ENCODE measurements at places on chromosomes 2 and 18. TPM values are rescaled to one million over a fixed set of nuclear protein-coding genes. Genes with fewer than 3 reads are reported as not detected.

FAM228B gene
- total RNA-seq: 6.2 TPM

TMX3 gene
- 25.9 TPM for total RNA-seq

SCN3A gene
- 0.80 TPM for total RNA-seq

LDLRAD4 gene
- total RNA-seq: 17.0 TPM

- no peak for DNase-seq
Observed at GRCh38 chr2:165634855-165635254, 159.2 kb downstream of the GALNT3 start.

GRCh38 chr2:147789720-147790119, 55.1 kb upstream of the ACVR2A start:
- no peak for DNase-seq

GRCh38 chr18:32303400-32303799, 113.6 kb downstream of the MEP1B start:
- no peak for DNase-seq

DNA sequence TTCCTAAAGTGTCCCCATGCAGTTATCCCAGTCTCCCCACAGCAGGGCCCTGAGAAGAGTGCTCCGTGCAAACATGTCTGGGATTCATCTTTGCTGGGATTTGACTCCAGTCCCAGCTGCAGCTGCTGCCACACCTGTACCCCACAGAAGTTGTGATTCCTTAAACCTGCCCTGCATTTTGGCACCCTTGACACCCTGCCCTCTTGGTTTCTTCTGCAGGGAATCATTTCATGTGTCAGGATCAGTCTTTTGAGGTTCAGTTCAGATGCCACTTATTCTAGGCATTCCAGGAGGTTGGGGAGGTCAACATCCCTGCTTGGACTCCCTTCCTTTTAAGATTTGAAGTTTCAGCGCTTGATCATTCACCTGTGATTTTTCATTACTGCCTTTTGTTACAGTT, 108.3 kb downstream of the SPTBN1 start:
- DNase-seq: no peak

- no peak for DNase-seq
Observed at GRCh38 chr2:86624267-86624547, 542 bp upstream of the RNF103 start.

DNA sequence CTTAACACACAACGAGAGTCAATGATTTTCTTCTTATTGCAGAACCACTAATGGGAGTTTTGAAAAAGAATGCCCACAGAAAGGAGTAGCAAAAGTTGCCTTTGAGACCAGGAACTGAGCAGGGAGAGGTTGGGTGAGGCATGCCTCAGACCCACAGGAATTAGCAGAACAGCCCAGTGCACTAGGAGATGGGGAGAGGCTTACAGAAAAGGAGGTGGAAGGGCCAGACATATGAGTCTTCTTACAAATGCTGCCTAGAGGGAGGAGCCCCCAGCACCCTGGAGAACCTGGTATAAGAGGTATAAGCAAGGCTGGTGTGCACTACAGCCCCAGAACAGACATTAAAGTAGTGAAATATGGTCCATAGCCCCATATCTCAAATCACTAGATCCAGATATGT, 162.0 kb downstream of the DTNA start:
- DNase-seq: no peak

DNA sequence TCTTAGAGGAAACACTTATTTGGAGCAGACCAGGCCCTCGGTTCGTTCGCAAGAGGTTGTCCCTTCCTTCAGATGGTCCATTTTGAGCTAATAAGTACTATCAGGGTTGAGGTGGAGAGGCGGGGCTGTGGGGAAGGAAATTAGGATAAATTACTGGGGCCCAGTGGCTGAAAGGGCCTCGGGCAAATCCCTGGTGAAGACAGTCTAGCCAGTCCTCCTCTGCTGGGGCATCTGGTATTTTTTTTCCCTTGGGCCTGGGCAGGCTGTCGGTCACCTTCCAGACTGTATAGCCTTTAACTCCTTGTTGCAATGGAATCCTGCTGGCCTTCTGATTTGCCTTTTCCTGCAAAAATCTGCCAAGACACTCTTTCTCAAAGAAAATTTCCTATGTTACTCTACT, 1.7 kb upstream of the MYO3B start:
- no peak for DNase-seq

DNA sequence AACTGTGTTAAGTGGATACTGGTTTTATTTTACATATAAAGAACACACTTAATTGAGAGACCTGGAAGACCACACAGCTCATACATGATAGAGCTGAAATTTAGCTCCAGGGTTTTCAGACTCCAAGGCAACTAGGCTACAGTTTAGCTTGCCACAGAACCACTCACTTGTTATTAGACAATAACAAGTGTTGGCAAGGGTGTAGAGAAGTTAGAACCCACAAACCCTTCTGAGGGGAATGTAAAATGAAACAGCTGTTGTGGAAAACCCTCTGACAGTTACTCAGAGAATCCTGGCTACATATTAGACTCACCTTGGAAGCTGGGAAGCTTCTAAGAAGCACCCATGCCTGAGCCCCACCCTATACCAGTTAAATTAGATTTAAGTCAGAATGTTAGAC, 75.3 kb downstream of the MAP3K20 start:
- no peak for DNase-seq

All from colonic mucosa (tissue), 4 donors.